ENCODE measurements at places on chromosomes 2 and 18.

DNA sequence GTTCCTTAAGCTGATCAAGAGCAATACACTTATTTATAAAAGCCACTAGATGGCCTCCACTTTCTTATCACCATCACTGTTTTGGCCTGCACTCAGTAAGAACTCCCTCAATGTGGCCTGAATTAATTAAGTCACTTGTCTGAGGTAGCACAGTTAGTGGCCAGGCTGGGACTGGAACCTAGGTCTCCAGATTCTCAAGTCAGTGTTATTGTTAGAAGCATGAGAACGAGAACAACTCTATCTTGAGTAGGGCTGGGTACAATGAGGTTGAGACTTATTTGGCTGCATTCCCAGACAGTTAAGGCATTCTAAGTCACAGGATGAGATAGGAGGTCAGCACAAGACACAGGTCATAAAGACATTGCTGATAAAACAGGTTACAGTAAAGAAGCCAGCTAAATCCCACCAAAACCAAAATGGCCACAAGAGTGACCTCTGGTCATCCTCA lies 115.8 kb downstream of the SS18 start:
- no peak for DNase-seq

DNA sequence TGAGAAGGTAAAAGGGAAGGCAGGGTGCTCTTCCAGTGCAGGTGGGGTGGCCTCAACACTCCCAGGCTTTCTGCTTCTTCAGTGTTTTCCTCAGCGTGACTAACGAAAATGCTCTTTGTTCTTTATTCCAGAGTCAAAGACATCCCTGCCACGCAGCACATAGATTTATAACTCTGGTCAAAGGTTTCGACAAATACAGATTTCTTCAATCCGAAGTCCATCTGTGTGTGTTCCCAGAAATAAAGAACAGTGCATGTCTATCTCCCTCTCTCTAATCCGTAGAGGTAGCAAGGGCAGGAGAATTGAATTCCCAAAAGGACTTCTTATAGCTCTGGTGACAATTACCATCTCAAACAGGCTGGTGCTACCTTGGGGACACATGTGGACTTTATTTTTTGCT lies 26.4 kb upstream of the TDRD15 start:
- no peak for DNase-seq

GRCh38 chr2:43832457-43832856 lies 6.2 kb downstream of the ABCG5 start:
- DNase-seq: no peak

- no peak for DNase-seq
Measured at GRCh38 chr2:38572167-38572566, 30.6 kb downstream of the HNRNPLL start.

- no peak for DNase-seq
Measured at GRCh38 chr2:25078170-25079049, 36.5 kb downstream of the EFR3B start.

Measured in psoas muscle (tissue), 8 donors.